ENCODE measurements at places on chromosomes 4 and X.
A peak's percentile ranks its signal among the peaks of the same experiment; 100 is the strongest.

- DNase-seq: no peak
Observed at GRCh38 chrX:37726346-37726745, 40.8 kb downstream of the XK start.

DNA sequence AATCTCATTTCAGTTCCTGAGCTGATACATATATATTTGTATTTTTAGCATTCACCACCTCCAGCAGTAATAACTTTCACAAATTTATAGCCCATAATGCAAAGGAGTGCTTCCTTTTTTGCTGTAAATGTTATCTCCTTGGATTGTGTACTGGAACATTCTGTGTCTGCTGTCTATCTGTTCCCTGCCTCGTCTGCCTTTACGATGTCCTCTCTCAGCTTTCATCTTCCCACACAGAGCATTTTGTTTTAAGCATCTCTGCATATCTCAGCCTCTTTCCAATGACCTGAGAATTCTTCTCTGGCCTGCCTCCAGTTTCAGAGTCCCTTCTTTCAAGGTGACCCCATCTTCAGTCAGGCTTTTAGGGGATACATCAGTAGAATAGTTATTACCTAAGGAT, 43.1 kb downstream of the GYG2 start:
- no peak for DNase-seq

GRCh38 chr4:126888968-126889367, 743.8 kb upstream of the INTU start:
- DNase-seq: peak; percentile 23

- DNase-seq: no peak
Observed at GRCh38 chr4:37762991-37763368, 63.5 kb upstream of the PGM2 start.

DNA sequence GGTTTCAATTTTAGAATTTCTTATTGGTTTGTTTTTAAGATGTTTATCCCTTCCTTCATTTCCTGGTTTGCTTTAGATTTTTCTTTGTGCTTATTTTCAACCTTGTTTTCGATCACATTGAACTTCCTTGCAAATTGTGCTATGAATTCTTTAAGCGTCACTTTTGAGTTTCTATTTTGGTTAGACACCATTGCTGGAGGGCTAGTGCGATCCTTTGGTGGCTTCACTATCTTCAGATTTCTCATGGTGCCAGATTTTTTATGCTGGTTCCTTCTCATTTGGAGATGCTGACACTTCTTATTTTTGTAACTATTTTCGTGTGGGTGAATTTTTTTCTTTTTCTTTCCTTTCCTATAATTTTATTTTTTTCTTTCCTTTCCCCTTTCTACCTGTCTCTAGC, 227.2 kb upstream of the HDX start:
- DNase-seq: no peak

- DNase-seq: peak; percentile 28
Observed at GRCh38 chrX:20461576-20461975, 194.9 kb upstream of the RPS6KA3 start.

GRCh38 chr4:7361280-7361895, 73.3 kb downstream of the PSAPL1 start:
- no peak for DNase-seq

- no peak for DNase-seq
Observed at GRCh38 chr4:16116019-16116418, 32.2 kb upstream of the PROM1 start.

DNA sequence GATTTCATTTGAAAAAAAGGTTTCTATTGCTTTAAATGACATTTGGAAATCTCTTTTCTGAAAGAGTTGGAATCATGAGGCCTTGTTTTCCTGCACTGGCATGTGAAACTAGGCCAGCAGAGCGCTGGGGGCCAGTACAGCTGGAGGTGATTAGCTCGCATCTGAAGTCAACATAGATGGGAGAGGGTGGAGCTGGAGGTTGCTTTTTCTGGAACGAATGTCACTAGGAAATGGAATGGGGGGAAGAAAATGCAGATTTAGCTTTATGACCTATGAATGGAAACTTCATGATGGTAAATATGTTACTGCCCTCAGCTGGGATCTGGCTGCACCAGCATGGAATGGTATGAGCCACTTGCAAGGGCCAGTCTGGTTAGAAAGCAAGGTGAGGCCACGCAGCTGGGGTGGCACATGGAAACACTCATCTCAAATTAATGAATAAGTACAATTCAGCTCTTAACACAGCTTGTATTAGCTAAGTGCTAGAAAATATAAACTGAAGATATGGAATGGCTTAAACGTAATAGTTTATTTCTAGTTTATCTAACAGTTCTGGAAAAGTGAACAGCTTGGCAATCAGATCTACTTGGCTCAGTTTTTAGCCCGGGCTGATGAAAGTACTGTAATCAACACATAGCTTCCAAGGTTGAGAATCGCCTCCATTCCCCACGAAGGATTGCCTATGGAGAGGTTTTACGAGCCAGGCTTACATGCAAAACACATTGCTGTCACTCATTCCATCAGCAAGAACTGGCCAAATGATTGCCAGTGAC, 32.5 kb downstream of the SLC10A6 start:
- peak; percentile 74 for DNase-seq

- no peak for DNase-seq
Observed at GRCh38 chrX:11458170-11458569, 165.0 kb downstream of the AMELX start.

GRCh38 chr4:14049946-14050345, 422.4 kb upstream of the BOD1L1 start:
- DNase-seq: no peak

GRCh38 chr4:161767116-161767515, 396.7 kb downstream of the FSTL5 start:
- DNase-seq: peak; percentile 10

DNA sequence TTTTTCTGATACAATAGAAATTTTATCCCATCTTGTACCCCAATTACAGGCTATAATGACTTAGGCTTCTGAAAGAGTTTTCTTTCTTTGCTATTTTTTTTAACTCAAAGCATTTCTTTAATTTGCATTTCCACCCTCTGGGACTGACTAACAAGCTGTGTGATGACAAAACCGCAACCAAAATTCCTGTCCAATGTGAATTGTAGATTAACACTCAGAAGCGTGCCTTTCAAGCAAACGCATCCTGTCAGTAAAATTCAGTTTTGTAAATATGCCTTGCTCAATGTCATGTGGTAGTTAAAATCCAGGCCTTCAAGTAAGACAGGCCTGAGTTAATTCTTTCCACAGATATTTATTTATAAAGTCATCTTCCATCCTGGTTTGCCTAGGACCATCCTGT, 50.3 kb downstream of the STK32B start:
- DNase-seq: peak; percentile 68

DNA sequence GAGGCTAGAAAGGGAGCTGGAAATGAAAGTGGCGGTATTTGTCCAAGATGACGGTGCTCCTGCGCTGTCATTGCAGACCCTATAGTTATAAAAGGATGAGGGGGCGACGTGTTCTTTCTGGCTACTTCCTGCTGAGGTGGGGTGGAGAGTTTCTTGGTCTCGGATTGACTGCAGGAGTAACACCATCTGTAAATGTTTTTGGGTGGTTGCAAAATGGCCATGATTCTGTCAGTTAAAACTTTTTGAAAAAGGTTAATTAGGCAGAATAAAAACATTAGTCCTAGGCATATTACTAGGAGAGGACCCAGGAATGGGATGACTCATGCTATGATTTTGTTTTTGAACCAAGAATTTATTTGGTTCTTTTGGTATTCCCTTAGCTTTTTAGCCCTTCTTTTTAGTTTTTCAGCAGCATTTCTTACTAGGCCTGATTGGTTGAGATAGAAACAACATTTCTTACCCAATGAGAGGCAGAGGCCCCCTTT, 53.1 kb downstream of the USP11 start:
- peak; percentile 32 for DNase-seq

DNA sequence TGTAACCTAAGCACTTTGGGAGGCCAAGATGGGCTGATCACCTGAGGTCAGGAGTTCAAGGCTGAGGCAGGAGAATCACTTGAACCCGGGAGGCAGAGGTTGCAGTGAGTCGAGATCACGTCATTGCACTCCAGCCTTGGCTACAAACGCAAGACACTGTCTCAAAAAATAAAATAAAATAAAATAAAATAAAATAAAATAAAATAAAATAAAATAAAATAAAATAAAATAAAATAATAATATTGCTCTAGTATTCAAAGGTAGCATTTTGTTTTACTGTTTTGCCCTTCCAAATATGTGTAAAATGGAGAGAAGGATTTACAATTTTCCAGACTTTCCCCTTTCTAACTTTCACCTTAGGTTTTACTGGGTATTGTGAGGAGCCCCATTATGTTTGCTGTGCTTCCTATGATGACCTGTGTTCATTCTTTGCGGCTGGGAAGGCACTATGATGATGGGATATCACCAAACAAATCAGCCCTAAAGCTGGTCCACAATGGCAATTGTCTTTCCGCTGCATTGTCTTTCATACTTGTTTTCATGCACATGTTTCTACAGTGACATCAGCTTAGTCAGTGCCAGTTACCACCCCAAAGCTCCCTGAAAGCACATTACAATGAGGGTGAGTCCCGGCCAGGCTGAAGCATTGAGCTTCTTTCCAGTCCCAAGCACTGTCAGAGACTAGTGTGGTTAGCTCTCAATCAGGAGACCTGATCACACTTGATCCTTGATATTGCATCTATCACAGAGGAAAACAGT, 50.8 kb downstream of the DTHD1 start:
- no peak for DNase-seq

- DNase-seq: no peak
Observed at GRCh38 chr4:24914460-24914859, 1.6 kb upstream of the CCDC149 start.

DNA sequence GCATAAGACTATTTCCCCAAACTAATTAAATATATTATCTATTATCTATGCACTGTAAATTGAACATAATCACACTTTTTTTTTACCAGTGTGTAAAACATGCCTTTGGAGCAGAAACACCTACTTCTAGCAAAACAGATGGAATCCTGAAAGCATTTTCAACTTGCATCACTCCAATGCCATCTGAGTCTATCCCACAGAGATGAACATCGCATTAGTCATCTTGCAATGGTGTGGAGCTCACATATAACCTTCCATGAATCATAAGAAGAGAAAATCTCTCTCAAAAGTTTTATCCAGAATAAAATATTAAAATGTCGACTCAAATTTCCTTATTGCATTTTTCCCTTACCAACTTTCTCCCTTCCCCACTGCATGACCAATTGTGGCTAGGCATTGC, 406.7 kb upstream of the ACTRT1 start:
- no peak for DNase-seq

DNA sequence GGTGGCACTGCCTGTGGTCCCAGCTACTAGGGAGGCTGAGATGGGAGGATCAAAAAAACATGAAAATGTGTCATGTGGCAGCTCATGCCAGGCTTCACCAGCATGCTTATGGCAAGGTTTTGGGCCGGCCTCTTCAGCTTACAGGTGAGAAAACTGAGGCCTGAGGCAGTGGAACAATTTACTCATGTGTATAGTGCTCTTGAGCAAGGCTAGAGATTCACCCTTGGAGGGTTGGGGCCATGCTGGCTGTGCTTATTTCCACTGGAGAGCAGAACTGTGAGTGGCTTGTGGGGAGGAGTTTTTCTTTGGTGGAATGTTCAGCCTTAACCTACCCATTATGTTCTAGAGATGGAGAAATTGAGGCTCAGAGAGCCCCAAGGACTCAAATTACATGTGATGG, 31.8 kb downstream of the NSD2 start:
- no peak for DNase-seq

DNA sequence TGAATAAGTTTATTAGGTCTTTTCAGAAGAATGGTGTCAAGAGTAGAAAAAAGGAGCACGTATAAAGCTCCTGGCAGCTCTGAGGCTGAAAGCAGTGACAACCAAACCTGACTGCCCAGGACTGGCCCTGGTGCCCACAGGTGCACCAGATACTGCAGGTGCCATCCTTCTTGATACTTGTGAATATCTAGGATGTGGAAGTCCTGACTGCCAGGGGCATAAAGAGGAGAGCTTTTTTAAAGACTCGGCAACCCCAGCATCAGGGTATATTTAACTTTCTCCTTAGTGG, 60.7 kb downstream of the TMEM150C start:
- DNase-seq: no peak

DNA sequence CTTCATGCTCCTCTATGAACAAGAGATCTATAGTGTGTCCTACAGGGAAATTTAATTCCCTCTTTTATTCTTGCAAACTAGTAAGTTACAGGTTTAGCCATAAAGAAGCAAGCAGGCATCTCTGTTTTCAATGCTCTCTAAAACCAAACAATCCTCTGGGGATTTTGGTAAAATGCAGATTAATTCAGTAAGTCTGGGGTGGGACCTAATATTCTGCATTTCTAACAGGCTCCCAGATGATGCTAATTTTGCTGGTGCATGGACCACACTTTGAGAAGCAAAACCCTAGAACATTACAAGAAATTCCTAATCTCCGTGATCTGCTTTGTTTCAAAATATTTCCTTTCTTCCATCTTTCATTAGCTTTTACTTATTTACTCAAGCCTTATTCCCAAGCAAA, 344.9 kb downstream of the PACRGL start:
- DNase-seq: no peak

DNA sequence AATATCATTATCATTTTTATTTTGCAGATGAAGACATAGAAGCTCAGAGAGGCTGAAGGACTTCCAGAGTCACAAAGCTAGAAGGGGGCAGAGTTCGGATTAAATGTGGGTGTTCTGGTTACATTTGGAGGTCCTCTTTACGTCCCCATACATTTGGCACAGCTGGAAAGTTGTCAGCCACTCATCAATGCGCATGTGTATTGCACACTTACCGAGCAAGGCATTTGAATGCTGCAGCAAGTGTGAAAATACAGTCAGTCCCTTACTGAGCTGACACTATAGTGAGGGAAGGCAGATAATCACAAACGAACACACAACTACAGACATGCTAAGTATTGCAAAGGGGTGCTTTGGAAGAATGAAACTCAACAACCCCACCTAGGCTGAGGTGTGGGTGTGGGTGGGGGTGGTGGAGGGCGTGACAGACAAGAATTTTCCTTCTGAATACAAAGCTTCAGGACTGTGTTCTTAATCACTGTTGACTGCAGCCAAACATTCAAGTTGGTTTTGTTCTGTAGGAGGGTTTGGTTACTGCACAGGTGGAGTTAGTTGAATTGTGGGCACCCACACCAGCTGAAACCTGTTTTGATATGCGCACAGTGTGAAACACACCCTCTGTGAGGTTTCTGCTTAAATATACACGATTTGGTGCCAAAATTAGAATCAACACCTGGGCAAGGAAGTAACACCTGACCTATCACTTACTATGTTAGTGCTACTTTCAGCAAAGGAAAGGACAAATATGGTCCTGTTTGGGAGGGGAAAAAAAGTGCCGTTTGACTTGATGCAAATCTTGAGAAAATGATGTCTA, 72.4 kb downstream of the COQ2 start:
- no peak for DNase-seq

- DNase-seq: no peak
Observed at GRCh38 chrX:154357205-154357604, 17.2 kb downstream of the FLNA start.

Data from GM04504 (cell line).